ENCODE measurements at places on chromosomes 12 and 14. TPM values are rescaled to one million over a fixed set of nuclear protein-coding genes. Genes with fewer than 3 reads are reported as not detected.

NEMF gene
- 18.0 TPM for polyA plus RNA-seq

IGFBP6 gene
- 35.9 TPM for polyA plus RNA-seq

RTN1 gene
- 9.3 TPM for polyA plus RNA-seq

KIF26A gene
- polyA plus RNA-seq = 4.2 TPM

PYGL gene
- polyA plus RNA-seq = 37.4 TPM

C2CD5 gene
- polyA plus RNA-seq = 40.7 TPM

COX8C gene
- not detected for polyA plus RNA-seq

SPIC gene
- polyA plus RNA-seq = not detected

KCNK13 gene
- polyA plus RNA-seq = 0.51 TPM

FAM181A gene
- not detected for polyA plus RNA-seq

KCNA5 gene
- 0.45 TPM for polyA plus RNA-seq

MUCL1 gene
- polyA plus RNA-seq = 0.36 TPM

CCND2 gene
- 35.0 TPM for polyA plus RNA-seq

PLA2G1B gene
- not detected for polyA plus RNA-seq

MMP19 gene
- polyA plus RNA-seq = 1.2 TPM

AKAP3 gene
- 1.4 TPM for polyA plus RNA-seq

CORO1C gene
- polyA plus RNA-seq = 50.2 TPM

LPAR5 gene
- polyA plus RNA-seq = 4.2 TPM

CACNA2D4 gene
- 5.8 TPM for polyA plus RNA-seq

KRAS gene
- polyA plus RNA-seq = 40.2 TPM

ENO2 gene
- 1.8 TPM for polyA plus RNA-seq

EFS gene
- 2.9 TPM for polyA plus RNA-seq

Measured in sigmoid colon (tissue), 7 donors.